ENCODE measurements at places on chromosomes 5 and 9.

DNA sequence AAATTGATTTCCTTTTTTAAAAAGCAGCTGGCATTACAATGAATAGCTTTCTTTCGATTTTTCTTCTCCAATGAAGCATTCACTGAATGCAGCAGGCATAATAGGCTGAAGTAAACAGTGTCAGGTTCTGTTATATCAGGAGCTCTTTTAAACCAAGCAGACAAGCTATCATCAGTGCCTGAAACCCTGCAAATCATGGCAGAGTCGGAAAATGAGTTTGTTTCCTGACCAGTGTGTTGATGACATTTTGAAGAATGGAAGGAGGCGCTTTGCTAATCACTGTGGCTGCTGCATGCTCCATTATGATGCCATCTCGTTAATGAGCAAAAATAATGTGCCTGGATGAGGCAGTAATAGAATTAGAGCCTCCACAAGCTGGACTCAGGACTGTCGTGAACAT is 284.5 kb downstream of the ZNF608 start:
- DNase-seq: no peak

DNA sequence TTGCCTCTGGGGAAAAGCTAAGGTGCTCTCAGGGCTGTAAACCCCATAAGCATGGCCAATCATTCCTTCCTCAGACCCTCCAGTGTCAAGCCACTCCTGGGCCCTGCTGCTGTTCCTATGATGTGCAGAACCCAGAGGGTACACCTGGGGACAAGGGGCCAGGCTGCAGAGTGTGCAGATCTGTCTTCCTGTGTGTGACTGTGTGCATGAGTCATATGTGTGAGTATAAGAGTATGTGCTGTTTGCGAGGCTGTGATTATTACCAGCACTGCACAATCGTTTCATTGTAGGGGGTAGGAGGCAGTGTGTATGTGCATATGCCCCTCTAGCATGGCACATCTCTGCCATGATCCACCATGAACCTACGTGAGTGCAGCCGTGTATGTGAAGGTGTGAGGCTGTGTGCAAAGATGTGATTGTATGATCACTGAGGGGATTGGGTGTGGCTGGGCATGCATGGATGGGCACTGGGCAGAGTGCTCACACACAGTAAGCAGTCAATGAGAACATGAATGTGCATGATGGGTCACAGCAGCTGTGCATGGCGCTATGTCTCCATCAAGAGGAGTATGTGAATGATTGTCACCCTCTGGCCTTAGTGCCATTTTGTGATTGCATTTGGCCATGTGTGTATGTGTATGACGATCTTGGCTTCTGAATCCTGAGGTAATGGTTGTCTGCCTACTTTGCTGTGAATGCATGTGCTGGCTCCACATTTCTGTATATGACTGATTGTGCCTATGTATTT is 2.4 kb upstream of the OR1K1 start:
- DNase-seq: no peak

- DNase-seq: no peak
Observed at GRCh38 chr5:117504305-117504704, 929.7 kb upstream of the SEMA6A start.

DNA sequence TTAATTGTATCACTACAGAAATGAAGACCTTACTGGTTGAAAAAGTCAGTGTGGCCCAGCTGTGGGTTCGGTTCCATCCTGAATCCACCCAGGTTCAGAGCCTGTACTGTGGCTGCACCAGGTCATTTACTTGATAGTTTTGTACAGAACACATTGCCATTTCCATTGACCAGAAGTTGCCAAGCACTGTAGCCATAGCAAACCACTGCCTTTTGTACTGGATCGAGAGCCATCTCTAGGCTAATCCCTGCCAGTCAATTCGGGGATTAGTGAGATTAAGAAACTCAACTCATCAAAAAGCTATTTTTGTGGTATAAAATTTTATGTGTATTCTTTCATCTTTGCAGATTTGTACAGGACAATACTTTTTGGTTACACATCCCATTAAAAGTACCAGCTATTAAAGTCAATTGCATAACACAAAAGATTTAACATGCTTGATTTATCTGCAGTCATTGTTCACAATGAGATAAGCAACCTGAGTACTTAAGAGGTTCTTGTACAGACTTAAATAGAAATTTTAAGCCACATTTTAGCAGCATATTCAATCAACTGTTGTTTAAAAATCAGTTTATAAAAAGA is 108.5 kb upstream of the OTULINL start:
- no peak for DNase-seq

DNA sequence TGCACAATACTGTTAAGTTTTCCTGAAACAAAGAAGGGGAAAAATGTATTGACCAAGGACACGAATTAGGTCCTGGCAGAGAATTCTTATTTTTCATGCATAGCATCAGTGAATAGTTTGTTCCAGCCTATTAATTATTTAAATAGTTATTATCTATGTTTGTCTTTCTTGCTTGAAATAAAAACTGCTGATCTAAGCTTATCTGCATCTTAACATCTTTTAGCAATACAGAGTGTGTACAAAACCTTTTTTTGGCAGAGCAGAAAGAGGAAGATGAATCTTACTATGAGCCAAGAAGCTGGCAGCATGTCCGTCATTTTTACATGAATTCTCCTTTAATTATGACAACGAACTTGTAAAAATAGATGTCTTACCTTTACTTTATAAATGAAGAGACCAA is 23.3 kb upstream of the PLPPR1 start:
- no peak for DNase-seq

- no peak for DNase-seq
Observed at GRCh38 chr5:74579215-74579614, 61.3 kb downstream of the ENC1 start.

- DNase-seq: no peak
Observed at GRCh38 chr5:177507165-177507564, 2.5 kb downstream of the DOK3 start.

DNA sequence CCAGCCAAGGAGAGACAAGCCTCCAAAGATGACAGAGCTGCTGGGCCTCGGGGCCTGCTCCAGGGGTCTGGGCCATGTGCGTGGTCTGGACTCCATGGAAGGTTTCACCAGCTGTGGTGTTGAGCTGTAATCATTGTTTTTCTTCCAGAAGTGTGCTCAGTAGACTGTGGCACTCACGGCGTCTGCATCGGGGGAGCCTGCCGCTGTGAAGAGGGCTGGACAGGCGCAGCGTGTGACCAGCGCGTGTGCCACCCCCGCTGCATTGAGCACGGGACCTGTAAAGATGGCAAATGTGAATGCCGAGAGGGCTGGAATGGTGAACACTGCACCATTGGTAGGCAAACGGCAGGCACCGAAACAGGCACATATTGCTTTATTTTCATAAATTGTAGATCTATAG is 164.8 kb upstream of the WWC1 start:
- DNase-seq: no peak

DNA sequence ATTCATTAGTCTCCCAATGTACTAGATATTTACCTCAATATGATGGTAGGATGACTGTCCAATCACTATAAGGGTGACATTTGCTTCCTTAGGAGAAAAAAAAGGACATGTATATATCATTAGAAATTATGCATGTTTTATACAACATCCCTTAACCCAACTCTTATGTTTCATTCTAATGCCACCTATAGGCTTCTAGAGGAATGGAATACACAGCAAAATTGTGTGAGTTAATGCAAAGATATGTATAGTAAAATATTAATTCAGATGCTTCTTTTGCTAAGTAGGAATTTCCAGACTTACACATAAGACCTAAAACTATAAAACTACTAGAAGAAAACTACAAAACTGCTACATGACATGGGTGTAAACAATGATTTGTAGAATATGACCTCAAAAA is 3.5 kb downstream of the PRXL2C start:
- DNase-seq: no peak

DNA sequence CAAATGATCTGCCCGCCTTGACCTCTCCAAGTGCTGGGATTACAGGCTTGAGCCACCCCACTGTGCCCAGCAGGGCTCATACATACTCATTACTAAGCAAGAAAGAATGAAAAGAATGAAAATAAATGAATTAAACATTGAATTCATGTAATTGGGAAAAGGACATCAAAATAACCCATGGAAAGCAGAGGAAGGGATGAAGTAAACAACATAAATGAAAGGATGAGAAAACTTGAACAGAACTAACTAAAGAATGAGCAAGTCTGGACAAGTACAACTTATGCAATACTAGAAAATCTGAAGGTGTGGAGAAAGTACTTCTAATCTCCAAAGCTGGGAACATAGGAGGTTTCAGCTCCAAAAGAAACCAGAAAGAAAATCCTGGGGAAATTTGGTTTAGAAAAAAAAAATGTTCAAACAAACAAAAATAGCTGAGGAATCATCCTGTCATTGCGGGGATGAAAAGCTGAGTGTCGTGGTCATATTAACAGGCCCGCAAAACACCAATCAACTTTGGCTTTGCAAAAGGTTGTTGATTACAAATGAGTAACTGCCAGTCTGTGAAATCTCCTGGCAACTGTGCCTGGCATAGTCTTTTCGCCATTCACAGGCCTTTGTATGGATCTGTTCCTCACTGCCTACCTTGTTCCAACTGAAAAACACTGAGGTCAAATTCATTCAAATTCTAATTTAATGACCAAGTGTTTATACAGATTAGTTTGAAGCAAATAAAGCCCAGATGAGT is 2.3 kb upstream of the AK3 start:
- DNase-seq: no peak

DNA sequence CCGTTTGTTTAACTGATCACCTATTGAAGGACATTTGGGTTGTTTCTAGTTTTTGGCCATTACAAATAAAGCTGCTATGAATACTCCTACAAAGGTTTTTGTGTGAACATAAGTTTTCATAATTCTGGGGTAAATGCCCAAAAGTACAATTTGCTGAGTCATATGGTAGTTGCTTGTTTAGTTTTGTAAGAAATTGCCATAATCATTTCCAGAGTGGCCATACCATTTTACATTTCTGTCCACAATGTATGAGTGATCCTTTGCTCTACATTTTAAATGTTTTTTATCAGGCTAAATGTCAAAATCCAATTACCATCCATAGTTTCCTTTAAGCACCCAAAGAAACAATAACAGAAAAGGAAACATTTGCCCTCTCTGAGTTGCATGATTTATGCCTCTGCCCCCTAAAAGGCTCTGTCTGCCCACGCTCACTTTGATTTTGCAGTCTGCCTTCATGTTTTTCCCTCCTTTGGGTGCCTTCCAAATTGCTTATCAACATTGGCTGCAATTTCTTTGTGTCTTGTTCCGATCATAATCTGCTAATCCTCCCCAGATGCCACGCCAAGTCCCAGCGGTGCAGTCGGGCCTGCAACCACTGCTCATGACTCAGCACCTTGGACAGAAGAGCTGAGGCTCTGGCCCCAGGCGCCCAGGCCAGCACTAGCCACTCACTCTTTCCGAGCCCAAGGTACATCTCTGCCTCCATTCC is 339.2 kb downstream of the PIK3R1 start:
- no peak for DNase-seq

- DNase-seq: no peak
Observed at GRCh38 chr9:132201139-132201538, 39.3 kb downstream of the NTNG2 start.

GRCh38 chr5:175816348-175816747 is 55.0 kb upstream of the CPLX2 start:
- DNase-seq: no peak

DNA sequence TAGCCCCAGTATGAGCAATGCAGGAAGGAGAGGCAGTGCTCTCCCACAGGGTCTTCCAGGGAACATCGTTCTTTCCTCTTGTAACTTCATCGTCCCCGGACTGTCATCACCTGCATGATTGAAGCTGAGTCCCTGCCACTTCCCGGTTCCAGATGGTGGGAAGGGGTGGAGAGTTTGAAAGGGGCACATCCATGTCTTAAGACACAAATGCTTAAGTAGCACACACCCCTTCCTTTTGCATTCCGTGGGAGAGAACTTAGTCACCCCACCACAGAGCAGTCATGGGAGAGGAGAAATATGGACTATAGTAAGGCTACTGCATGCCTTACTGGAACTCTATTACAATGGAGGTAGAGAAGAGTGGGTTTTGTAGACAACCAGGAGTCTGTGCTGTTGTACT is 165.3 kb upstream of the GAS1 start:
- no peak for DNase-seq

GRCh38 chr5:135437796-135438560 is 9.2 kb downstream of the DCANP1 start:
- DNase-seq: peak; percentile 74

- no peak for DNase-seq
Observed at GRCh38 chr9:89747596-89747995, 142.8 kb downstream of the GADD45G start.

- no peak for DNase-seq
Observed at GRCh38 chr9:126334721-126335621, 8.3 kb downstream of the MVB12B start.

DNA sequence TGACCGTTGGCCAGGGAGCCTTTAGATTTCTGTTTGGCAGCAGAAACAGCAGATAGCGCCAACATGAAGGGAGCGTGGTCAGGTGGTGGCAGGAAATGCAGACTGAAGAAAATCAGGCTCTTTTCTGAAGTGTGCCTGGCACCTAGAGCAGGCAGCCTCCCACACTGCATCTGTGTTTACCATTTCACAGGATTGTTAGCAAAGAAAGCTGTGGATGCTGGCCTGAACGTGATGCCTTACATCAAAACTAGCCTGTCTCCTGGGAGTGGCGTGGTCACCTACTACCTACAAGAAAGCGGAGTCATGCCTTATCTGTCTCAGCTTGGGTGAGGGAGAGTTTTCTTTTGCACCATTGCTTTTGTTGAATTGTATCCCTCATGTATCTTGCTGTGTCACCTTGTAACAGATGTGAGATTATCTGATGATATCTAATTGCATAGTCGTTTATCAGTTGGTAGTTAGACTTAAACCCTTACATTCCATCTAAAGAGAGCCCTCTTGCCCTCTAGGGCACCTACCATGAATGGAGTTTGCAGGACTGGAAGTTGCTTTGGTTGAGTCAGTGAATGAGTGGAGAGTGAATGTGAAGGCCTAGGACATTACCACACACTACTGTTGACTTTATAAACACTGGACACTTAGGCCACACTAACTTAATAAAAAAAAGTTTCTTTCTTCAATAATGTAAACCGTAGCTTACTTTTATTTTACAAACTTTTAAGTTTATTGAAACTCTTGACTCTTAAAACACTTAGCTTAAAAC is 42.8 kb downstream of the ACO1 start:
- DNase-seq: peak; percentile 58

DNA sequence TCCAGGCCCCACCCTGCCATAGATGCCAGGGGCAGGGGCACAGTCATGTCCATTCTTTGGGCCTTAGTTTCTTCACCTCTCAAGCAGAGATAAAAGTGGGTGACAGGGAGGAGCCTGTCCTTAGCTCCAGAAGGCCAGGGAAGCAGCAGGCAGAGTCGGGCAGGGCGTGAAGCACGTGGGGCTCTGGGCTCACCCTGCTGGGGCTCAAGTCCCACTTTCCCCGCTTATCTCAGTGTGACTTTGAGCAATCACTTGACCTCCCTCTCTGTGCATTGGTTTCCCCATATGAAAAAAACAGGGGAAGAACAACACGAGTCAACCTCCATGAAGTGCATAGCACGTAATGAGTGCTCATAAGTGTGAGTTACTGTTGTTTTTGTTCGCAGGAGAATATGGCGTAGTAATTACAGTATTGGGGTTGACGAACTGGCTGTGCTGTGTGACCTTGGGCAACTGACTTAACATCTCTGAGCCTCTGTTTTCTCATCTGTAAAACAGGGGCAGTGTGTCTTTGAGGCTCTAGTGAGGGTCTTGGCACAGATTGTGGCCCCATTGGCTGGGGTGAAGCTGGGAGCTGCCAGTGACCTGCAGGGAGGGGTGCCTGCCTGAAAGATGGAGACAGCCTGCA is 39.9 kb upstream of the HAND1 start:
- DNase-seq: no peak

GRCh38 chr9:33815781-33816180 is 1.2 kb upstream of the UBE2R2 start:
- no peak for DNase-seq
